NCI-H187 treated with DMSO at 0.1 percent for 48 hours (cell line): ENCODE measurements at places on chromosomes 12 and 14.

- no peak for DNase-seq
Measured at GRCh38 chr12:116556964-116557698, 2.0 kb upstream of the MAP1LC3B2 start.

GRCh38 chr12:68924546-68924945 lies 8.4 kb downstream of the CPM start:
- DNase-seq = no peak

- DNase-seq = no peak
Measured at GRCh38 chr12:30725739-30726138, 29.0 kb downstream of the CAPRIN2 start.

GRCh38 chr14:87999277-87999676 lies 5.7 kb upstream of the GPR65 start:
- no peak for DNase-seq

GRCh38 chr12:13777374-13777773 lies 204.0 kb downstream of the GRIN2B start:
- DNase-seq = no peak

DNA sequence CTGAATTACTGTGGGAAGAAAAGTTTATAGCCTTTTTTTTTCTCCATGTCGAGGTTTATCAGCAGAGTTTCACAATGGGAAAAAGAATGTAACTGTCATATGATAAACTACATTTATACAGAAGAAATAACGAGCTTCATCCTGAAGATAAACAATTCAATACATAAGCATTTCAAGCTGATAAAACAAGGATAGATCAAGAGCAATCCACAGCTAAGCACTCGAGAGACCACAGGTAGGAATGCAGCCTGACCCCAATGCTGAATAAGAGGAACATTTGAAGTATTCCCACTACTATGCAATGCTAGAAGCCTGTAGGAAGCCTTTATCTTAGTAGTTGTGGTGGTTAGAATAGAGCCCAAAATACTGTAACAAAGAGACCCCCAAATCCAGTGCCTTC lies 32.6 kb upstream of the DAAM1 start:
- no peak for DNase-seq

- no peak for DNase-seq
Measured at GRCh38 chr14:50859296-50859624, 12.6 kb upstream of the ABHD12B start.

GRCh38 chr12:122116707-122117535 lies 38.4 kb downstream of the MLXIP start:
- no peak for DNase-seq

GRCh38 chr12:101493556-101493955 lies 18.4 kb downstream of the SPIC start:
- no peak for DNase-seq

DNA sequence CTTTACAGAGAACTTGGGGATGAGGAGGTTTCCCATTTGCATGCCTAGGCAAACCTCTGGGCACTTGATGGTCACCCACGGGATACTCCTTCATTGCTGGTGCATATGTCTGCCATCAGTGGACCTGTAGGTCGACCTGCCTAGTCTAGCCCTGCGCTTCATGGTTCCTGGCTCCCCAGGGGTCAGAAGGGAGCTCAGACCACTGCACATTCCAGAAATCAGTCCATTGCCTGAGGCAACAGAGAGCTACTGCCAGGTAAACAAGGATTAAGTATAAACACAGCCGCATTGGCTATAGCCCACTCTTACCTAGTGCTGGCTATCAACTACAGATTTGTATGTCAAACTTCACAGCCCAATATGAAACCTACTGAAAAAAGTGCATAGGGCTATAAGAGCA lies 476.4 kb downstream of the SOX5 start:
- DNase-seq = no peak
